ENCODE measurements at places on chromosomes 6 and 20.

GRCh38 chr6:2680264-2680922, 70.3 kb downstream of the MYLK4 start:
- no peak for DNase-seq

GRCh38 chr6:32234934-32235333, 11.1 kb upstream of the NOTCH4 start:
- no peak for DNase-seq

DNA sequence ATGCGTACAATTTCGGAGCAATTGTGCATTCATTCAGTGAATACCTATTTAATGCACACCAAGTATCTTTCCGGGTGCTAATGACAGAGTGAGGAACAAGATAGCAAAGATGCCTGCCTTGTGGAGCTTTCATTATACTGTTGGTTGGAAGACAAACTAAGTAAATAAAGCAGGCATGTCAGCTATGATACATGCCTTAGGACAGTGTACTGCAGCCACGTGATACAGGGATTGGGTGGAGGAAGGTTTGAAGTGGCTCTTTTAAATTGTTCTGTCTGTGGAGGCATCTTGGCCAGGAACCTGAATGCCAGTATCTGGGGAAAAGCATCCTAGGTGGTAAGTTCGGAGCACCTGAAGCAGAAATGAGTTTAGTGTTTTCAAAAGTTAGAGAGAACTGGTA, 3.0 kb upstream of the OTOR start:
- no peak for DNase-seq

GRCh38 chr20:37726971-37727956, 33.4 kb downstream of the CTNNBL1 start:
- no peak for DNase-seq

- DNase-seq: no peak
These were observed 148.5 kb downstream of the EDN3 start for GRCh38 chr20:59448851-59449444.

DNA sequence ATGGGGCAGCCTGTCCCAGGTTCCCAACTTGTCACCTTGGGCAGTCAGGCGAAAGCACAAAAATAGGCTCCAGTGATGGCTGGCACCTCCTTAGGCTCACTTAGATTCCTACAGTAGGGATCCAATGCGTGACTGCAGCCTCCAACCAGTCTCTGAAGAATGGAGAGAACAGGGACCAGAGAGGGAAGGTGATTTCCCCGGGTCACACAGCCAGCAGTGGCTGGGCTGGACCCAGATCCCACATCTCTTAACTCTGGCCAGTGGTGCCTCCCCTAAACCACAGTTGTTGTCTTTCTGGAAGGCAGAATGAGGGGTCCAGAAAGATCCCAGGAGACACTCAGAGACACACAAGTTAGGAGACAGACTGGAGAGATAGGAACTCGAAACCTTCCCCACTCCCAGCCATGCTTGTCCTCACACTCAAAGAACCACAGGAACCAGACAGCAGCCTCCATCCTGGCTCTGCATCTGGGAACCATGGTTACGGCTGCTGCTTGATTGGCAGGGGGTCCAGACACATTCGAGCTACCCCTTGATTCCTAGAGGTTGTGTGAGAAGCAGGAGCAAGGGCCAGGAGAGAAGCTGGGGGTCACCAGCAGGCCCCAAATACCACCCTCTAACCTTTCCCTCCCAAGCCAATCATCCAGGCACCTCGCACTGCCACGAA, 33.1 kb upstream of the SIRPA start:
- DNase-seq: no peak

DNA sequence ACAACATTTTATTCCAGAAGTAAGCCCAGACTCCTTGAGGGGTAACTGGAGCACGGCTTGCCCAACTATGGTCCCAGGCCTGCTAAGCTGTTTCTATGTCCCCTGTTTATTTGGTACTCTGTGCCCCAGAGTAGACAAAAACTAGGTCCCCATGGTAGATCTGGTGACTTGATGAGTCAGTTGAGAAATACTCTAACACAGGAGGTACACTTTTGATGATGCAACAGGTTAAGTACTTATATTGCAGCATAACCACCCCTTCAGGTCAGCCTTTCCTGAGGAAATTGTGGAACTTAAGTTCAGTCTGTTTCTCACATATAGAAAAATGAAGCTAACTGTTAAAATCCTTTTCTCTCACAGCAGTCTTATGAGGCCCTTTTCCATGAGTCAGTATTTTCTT, 19.6 kb downstream of the TTPAL start:
- DNase-seq: no peak
